ENCODE measurements at places on chromosomes 12 and 14.

DNA sequence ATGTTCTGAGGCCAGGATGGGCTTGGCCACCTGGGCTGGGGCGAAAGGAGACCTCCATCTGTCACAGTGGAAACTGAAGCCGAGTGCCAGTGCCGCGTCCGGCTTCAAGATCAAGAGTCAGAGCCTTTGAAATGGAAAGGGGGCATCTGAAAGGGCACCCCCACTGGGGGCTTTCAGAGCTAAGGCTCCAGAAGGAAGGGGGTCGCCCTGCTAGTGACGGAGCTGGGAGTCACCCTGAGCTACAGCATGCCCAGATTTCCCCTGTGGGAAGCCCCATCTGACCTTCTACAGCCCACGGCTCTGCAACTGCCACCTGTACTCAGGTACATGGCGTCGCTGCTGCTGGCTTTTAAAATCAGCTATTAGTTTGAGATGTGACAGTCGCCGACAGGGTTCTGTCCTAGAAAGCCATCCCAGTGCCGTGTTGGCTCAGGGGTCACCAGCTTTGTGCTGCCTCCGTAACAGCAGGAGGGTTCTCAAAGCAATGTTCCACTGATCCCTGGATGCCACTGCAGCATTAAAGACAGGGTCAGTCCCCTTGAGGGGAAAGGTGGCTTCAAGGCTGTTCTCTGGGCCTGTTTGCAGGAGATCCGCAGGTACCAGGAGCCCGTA lies 31.5 kb downstream of the CCNK start:
- no peak for DNase-seq

DNA sequence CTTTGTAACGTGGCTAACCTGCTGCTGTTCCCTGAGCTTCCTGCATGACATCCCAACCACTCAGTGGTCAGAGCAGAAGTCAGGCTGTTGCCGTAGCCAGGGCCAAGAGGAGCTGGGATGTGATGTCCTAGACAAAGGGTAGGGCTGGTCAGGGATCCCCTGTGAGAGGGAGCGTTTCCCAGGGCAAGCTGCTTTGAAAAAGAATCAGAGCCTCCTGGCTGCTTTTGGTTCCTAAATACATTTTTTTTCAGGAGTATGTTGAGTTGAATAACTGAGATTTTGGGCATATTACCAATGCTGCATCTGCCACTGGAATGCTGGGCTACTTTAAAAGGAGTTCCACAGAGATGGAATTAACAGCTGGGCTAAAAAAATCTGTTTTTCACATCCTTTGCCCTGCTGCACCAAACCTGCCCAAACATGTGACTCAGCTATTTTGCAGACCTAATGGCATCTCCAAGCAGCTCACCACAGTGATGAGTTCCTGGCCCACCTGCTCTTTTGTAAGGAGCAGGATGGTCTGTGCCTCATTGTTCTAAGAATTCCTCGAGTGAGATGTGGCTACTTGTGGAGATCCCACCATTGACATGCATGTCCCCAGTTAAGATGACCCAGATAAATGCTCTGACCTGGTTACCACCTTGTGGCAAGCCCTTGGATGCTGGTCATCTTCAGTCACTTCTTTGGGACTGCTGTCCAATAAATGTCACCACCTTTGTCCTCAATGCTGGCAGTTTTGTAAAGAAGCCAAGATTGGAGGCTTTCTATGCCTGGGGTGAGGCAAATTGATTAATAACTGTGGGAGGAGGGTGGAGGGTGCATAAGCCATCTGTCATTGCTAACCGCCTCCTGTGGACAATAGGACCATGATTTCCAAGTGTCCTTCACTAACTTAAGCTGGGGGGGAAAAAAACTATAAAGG lies 24.1 kb downstream of the ANKRD13A start:
- DNase-seq, result no peak

DNA sequence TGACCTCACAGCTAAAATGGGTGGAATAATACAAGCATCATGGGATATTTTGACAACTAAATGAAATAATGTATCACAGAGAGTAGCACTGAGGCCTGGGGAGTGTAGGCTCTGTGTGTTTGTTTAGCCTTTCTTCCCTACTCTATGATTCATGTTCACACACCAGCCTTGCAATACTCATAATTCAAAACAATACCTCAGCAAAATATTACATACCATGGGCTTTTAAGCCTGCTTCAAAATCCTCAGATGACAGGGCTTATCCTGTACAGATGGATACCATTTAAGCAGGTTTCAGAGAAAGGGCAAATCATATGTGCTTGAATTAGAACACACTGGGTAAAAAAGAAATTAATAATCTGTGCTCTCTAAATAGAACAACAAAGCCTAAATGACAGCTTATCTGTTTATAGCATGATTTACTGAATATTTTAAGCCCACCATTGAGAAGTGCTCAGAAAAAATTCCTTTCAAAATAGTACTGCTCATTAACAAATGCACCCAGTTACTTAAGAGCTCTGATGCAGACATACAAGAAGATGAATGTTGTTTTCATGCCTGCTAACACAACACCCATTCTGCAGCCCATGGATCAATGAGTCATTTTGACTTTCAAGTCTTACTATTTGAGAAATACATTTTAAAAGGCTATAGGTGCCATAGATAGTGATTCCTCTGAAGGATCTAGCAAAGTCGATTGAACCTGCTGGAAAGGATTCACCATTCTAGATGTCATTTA lies 84.9 kb upstream of the ADAMTS20 start:
- no peak for DNase-seq

GRCh38 chr12:58459191-58459590 lies 461.1 kb downstream of the LRIG3 start:
- no peak for DNase-seq

GRCh38 chr12:6752167-6752920 lies 597 bp downstream of the MLF2 start:
- DNase-seq, result peak; percentile 54

DNA sequence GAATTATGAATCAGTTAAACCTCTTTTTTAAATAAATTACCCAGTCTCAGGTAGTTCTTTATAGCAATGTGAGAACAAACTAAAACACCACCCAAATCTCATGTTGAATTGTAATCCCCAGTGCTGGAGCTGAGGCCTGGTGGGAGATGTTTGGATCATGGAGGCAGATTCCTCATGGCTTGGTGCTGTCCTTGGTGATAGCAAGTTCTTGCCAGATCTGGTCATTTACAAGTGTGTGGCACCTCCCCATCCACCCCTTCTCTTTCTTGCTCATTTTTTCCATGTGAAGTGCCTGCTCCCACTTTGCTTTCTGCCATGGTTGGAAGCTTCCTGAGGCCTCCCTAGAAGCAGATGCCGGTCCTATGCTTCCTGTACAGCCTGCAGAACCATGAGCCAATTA lies 102.1 kb upstream of the ANO4 start:
- no peak for DNase-seq

DNA sequence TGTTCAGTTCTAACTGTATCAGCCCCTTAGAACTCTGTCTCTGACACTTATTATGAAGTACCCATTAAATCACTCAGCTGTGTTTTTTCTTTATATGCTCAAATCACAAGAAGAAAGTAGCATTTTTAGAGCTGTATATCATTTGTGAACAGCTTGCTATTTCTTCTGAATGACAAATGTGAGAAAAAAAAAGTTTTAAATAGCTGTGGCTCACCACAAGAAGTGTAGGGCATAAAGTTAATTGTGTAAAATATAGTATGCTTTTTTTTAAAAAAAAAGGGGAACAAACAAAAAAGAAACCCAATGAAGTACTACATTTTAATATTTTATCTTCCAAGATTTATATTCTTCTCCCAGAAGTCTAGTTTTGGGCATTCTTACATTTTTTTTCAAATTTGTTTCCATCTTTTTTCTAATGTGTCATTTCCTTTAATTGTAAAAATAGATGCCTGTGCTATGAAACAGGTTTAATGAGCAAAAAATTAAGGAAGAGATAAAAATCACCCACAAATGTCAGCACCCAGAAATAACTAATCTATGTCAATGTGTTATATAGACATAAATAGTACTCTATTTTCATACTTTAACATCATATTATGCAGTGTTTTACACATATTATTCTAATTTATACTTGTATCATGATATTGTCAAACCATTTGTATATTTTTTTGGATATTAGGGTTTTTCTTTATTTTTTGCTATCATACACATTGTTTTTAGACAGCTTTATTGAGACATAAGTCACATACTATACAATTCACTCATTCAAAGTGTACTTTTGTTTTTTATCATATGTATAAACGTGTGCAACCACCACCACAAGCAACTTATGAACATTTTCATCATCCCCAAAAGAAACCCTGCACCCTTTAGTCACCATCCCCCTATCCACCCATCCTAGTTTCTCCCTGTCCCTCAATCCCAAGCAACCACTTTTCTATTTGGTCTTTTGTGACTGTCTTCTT lies 22.4 kb upstream of the LRRK2 start:
- no peak for DNase-seq

GRCh38 chr14:68039593-68039992 lies 220.0 kb downstream of the RAD51B start:
- no peak for DNase-seq

- DNase-seq, result no peak
Observed at GRCh38 chr14:49997991-49998390, 105.1 kb downstream of the ARF6 start.

DNA sequence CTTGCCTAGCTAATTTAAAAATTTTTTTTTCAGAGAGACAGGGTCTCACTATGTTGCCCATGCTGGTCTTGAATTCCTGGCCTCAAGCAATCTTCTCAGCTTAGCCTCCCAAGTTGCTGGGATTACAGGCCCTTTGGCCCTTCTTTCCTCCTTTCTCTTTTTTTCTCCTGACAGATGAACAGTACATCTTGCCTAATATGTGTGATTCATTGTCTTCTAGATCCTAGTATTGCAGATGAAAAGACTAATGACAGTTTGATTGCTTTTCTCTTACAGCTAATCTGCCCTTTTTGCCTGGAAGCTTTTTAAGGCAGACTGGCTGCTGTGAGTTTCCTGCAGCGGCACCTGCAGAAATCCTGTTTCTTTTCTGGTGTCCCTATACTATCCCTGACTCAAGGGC lies 12.0 kb downstream of the DEPDC4 start:
- no peak for DNase-seq
